IPS-NIHi11 (cell line): ENCODE measurements at places on chromosomes 2 and 18.

GRCh38 chr2:66428986-66429612 lies 5.8 kb upstream of the MEIS1 start:
- DNase-seq = no peak

DNA sequence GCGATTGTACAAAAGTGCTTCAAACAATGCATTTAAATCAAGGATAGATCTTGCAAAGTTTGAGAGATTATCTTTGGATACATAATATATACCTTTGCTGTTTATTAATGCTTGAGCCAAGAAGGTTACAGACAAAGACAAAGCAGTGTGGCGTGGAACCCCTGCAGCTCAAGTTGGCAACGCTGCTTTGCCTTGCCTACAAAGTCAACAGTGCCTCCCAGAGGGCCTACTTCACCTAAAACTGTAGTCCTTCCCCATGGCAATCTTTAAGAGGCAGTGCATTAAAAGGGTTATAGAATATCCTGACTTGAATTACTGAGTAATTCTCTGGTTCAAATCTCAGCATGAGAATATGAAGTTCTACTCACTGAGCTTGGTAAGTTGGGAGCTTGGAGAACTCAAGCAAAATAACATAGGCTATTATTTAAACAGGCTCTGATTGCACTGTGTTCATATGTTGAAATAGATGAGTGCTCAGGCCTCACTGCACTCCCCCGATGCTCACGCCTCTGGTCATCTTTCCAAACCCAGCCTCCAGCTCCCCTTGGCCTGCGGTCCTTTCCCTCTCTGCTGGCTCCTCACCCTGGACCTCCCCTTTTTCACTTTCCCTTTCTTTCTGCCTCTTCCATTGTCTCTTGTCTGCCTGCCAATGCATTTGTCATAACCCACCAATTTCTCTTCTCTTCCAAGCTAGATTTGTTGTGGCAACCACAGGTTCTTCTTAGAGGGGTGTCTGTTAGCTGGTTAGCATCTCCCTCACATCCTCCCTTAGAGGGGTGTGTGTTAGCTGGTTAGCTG lies 96.5 kb downstream of the MYT1L start:
- DNase-seq = no peak

DNA sequence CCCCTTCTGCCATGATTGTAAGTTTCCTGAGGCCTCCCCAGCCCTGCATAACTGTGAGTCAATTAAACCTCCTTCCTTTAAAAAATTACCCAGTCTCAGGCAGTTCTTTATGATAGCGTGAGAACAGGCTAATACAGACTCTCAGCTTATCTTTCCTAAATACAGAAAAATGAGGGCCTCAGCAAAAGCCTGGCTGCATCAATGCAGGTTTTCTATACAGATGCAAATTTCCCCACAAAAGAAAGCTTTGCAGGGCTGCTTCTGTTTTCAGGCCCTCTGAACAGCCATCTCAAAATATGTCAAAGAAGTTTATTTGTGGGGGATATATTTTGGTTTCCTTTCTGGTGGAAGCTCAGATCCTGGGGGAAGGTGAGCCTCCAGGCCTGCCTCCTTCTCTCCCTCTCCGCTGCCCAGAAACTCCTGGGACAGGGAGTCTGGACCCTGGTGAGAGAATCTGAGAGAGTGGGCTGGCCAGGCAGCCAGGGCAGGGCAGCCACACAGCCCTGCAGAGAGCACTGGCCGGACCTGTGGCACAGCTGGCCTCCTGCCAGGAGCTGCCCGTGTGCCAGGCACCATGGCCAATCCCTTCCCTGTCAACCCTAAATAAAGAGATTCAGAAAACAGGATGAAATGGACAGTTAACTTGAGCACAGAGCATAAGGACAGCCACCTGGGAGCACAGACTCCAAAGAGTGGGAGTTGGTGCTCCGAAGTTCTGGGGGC lies 21.6 kb upstream of the AGXT start:
- DNase-seq = no peak

DNA sequence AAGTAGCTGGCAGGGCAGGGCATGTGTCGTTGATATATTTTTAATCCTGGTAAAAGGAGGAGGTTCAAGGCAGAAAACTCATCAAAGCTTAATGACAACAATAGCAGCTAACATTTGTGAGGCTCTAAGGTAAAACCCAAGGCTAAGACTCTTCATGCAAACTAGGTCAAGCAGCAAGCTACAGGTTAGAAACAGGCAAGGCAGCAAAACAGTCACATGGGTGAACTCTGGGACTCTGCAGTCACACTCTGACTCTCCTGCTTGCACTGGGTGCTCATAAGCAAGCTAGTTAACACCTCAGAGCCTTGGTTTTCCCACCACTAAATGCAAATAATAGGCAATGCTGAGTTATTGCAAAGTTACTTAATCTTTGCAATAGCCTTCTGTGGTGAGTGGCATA lies 7.9 kb downstream of the IL1RN start:
- no peak for DNase-seq
